ENCODE measurements at places on chromosomes 16 and 17.

DNA sequence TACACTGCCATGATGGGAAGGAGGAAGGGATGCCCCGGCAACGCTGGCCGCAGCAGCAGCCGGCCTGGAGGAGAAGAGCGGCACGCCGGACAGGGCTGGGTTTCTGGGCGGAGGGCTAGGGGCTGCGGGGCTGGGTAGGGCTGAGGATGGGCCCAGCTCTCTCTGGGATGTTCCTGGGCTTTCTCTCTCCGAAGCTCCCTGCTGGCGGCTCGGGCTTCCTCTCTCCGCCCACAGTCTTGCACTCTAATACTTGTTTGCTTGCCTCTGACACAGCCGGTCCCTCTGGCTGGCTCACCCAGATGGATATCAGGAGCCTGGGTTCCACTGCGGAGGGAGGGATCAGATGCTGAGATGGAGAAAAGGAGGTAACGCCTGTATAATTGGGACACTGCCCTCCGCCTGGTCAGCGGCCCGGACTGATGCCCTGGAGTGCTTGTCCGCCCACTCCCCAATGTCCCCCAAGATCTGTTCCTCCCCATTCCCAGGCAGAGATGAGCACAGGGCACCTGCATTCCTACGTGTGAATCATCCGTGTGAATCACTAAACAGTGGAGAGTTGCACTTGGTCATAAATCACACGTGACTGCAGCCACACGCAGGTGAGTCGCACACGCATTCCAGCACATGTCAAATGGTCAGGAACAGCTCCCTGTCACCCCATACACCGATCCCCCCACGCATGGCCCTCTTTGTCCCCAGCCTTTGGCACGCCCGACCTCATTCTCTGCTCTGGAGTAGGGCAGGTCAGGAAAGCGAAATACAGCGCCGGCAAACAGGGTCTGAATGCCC lies at the start of gene ALOXE3:
TSS of gene ALOXE3 (minus strand) at position 535 of the 789 bp plus-strand sequence. CDS start at position 11, 524 bp downstream.
- DNase-seq: peak; percentile 54
- no peaks in the 10 kb centered on the region for H3K36me3 ChIP-seq
- peak within 1 kb of the TSS; percentile 45 for H3K4me3 ChIP-seq
- H3K27ac ChIP-seq: peak within 1 kb of the TSS; percentile 98
- peaks cover 27% of the 10 kb centered on the region for H3K4me1 ChIP-seq
- H3K27me3 ChIP-seq: no peaks in the 10 kb centered on the region

GRCh38 chr17:82076018-82076784 lies 10.6 kb upstream of the DUS1L start:
- no peak for DNase-seq
- no peaks in the 10 kb centered on the region for H3K36me3 ChIP-seq
- no peaks in the 10 kb centered on the region for H3K4me1 ChIP-seq
- H3K27me3 ChIP-seq: no peaks in the 10 kb centered on the region
- H3K4me3 ChIP-seq: no peak overlapping the region
- H3K27ac ChIP-seq: no peak overlapping the region

- DNase-seq: no peak
- H3K36me3 ChIP-seq: no peaks in the 10 kb centered on the region
- H3K4me3 ChIP-seq: no peak overlapping the region
- H3K27me3 ChIP-seq: no peaks in the 10 kb centered on the region
Measured at GRCh38 chr17:73315471-73315870, 3.7 kb upstream of the CDC42EP4 start.

GRCh38 chr17:60277258-60277657 lies 114.7 kb downstream of the USP32 start:
- DNase-seq: no peak
- H3K27me3 ChIP-seq: no peaks in the 10 kb centered on the region
- no peaks in the 10 kb centered on the region for H3K4me1 ChIP-seq
- no peak overlapping the region for H3K4me3 ChIP-seq
- no peak overlapping the region for H3K27ac ChIP-seq

GRCh38 chr17:59643159-59644140 lies 23.8 kb downstream of the CLTC start:
- no peak for DNase-seq
- H3K4me1 ChIP-seq: no peaks in the 10 kb centered on the region
- no peaks in the 10 kb centered on the region for H3K36me3 ChIP-seq
- no peak overlapping the region for H3K27ac ChIP-seq
- H3K4me3 ChIP-seq: no peak overlapping the region
- no peaks in the 10 kb centered on the region for H3K27me3 ChIP-seq

DNA sequence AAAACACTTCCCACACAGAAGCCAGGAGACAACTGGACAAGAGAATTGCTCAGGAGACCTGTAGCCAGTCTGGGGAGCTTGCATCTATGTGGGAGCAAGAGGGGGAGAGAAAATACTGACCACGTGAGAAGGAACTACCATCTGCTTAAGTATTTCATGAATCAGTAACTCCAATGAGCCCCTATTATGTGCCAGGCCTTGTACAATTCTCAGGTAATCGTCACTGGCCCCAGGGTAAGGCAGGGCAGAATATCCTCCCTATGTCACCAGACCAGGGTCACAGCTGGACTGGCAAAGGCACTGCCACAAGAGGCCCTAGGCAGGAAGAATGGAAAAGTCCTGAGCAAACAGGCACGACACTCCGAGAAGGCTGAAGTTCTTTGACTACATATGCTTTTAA lies 25.9 kb downstream of the USP7 start:
- no peaks in the 10 kb centered on the region for H3K36me3 ChIP-seq
- DNase-seq: no peak
- H3K4me3 ChIP-seq: no peak overlapping the region
- no peak overlapping the region for H3K27ac ChIP-seq

DNA sequence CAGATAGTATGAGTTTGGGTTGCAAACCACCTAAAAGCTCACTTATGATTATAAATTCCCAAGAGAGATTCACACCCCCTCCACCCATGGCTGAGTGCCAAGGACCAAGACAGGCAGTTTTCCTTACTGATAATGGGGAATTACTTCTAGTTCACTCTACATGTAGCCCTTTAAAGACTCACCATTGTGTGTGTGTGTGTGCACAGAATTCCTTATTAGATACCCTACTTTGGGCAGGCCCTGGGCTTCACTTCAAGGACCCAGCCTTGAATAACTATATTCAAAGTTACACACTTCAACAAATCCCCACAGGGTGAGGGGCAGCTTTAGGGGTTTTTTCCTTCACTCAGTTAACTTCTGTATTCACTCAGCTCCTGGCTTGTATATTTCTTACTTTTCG lies 143.5 kb downstream of the MYO1D start:
- H3K36me3 ChIP-seq: no peaks in the 10 kb centered on the region
- no peaks in the 10 kb centered on the region for H3K27me3 ChIP-seq
- DNase-seq: no peak

- H3K27me3 ChIP-seq: no peaks in the 10 kb centered on the region
- no peak overlapping the region for H3K4me3 ChIP-seq
- no peaks in the 10 kb centered on the region for H3K4me1 ChIP-seq
- DNase-seq: no peak
- no peaks in the 10 kb centered on the region for H3K36me3 ChIP-seq
Measured at GRCh38 chr17:63032142-63032541, 66.1 kb downstream of the TANC2 start.

- H3K36me3 ChIP-seq: no peaks in the 10 kb centered on the region
- no peak overlapping the region for H3K4me3 ChIP-seq
- no peaks in the 10 kb centered on the region for H3K4me1 ChIP-seq
- peak overlapping the region; percentile 29 for H3K27ac ChIP-seq
- peak; percentile 15 for DNase-seq
Measured at GRCh38 chr17:40522250-40522960, 21.0 kb upstream of the TNS4 start.

DNA sequence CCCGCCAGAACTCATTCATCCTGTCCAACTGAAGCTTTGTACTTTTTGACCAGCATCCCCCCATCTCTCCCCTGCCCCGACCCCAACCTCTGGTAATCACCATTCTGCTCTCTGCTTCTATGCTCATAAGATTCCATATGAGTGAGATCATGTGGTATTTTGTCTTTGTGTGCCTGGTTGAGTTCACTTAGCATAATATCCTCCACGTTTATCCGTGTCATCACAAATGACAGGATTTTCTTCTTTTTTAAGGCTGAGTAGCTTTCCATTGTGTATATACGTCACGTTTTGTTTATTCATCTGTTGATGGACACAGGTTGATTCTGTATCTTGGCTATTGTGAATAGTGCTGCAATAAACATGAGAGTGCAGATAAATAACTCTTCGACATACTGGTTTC lies 278.9 kb downstream of the SNX29 start:
- no peaks in the 10 kb centered on the region for H3K36me3 ChIP-seq
- H3K27ac ChIP-seq: no peak overlapping the region
- no peak for DNase-seq
- H3K27me3 ChIP-seq: no peaks in the 10 kb centered on the region
- no peak overlapping the region for H3K4me3 ChIP-seq

DNA sequence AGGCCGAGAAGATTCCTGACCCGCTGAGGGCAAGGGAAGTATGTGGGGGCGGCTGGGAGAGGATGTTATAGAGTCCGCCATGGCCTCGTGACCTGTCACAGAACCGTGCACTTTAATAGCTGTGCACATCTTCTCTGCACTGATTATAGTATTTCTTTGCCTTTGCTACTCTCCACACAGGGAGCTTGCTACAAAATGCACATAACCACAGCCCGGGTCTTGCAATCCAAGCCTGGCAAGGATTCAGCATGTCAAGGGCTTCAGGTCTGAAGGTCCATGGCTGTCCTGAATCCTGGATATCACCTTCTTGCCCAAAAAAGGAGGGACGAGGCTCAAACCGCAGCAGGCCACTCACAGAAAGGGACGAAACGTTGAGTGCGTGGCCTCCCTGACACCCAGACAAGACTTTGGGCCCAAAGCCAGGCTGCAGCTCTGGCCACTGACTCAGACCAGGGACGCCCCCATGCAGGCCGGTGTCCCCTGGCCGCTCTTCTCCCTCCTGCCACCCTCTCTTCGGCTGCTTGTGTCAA lies 43.7 kb downstream of the USP22 start:
- peaks cover 16% of the 10 kb centered on the region for H3K4me1 ChIP-seq
- peak overlapping the region; percentile 53 for H3K27ac ChIP-seq
- no peaks in the 10 kb centered on the region for H3K27me3 ChIP-seq
- peak; percentile 54 for DNase-seq
- no peaks in the 10 kb centered on the region for H3K36me3 ChIP-seq

DNA sequence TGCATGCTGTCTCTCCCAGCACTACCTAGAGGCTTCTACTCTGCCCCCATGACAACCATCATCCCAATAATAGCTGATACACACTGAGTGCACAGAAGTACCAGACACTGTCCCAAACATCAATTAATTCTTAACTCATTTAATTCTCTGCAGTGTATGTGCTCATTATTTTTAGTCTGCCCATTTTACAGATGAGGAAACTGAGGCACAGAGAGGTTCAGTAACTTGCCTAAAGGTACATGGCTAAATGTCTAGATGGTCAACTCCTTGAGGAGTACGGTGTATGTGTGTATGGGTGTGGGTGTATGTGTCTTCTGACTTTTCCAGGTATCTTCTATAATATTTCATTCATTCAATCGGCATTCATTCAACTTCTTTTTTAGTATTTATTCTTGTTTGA lies 407.9 kb downstream of the SOX9 start:
- H3K27me3 ChIP-seq: no peaks in the 10 kb centered on the region
- no peaks in the 10 kb centered on the region for H3K4me1 ChIP-seq
- H3K36me3 ChIP-seq: no peaks in the 10 kb centered on the region
- H3K4me3 ChIP-seq: no peak overlapping the region

- no peaks in the 10 kb centered on the region for H3K27me3 ChIP-seq
- H3K36me3 ChIP-seq: no peaks in the 10 kb centered on the region
- H3K27ac ChIP-seq: no peak overlapping the region
- H3K4me3 ChIP-seq: no peak overlapping the region
- DNase-seq: no peak
- no peaks in the 10 kb centered on the region for H3K4me1 ChIP-seq
Measured at GRCh38 chr17:67013891-67014290, 30.5 kb upstream of the CACNG1 start.

- no peak overlapping the region for H3K27ac ChIP-seq
- H3K4me1 ChIP-seq: no peaks in the 10 kb centered on the region
- DNase-seq: no peak
- no peak overlapping the region for H3K4me3 ChIP-seq
Measured at GRCh38 chr17:15220785-15221184, 44.3 kb downstream of the PMP22 start.

DNA sequence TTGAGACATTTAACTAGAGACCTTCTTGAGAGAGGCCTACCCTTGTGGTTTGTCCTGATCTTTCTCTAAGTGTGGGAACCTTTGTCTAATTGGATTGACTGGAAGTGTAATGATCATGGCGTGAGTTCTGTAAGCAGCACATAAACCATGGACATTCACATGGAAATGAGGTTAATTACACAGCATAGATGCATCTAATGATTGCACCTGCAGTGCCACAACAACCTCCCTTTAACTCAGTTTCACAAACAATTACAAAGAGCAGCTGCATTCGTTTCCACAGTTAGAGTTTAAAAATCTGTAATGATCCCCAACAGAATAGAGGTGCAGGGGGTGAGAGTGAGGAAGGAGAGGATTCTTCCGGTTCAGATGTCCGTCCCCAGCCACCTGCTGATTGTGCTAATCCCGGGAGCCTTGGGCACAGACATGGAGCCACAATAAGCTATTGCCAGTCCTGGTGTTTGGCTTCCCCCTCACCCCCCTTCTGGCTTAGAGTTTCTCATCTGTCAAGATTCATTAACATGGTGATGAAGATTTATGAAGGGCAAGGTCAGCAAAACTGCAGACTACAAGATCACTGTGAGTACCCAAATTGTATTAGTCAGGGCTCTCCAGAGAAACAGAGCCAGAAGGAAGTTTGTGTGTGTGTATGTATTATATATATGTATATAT lies 659.2 kb upstream of the SOX9 start:
- H3K27ac ChIP-seq: no peak overlapping the region
- DNase-seq: no peak
- H3K4me3 ChIP-seq: no peak overlapping the region
- H3K27me3 ChIP-seq: no peaks in the 10 kb centered on the region

GRCh38 chr16:46901709-46902108 lies 17.5 kb downstream of the GPT2 start:
- H3K4me3 ChIP-seq: no peak overlapping the region
- H3K27me3 ChIP-seq: no peaks in the 10 kb centered on the region
- no peaks in the 10 kb centered on the region for H3K36me3 ChIP-seq
- no peaks in the 10 kb centered on the region for H3K4me1 ChIP-seq

DNA sequence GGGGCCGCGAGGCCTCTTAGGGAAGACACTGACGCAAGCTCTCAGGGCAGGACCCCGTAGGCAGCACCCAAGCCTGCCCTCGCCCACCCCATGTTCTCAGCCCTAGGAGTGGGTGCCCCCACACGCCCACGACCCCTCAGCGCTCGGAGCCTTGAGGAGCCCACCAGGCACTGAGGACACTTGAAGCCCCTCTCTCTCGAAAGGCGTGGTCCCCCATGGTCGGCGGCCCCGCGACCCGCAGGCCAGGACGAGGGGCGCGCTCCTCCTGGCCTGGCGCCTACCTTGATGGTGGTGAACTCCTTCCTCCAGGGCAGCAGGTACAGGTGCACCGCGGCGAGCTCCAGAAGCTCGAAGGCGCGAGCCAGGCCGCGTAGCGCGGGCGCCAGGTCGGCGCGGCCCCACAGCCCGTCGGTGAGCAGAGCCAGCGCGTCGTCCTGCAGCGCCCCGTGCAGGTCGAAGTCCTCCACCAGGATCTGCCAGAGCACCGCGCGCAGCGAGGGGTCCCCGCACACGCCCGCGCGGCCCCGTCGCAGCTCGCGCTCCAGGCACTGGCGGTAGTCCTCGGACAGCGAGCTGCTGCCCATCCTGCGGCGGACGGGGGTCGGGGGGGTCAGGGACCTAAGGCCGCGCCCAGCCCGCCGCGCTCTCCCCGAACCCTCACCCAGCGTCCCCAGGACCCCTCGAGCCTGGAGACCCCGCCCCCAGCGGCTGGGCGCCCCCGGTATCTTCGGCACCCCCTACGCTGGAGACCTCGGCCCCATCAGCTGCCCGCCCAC lies 668 bp downstream of the SPATA2L start:
- no peaks in the 10 kb centered on the region for H3K36me3 ChIP-seq
- peak; percentile 48 for DNase-seq
- peak overlapping the region; percentile 83 for H3K27ac ChIP-seq
- peak overlapping the region; percentile 77 for H3K4me3 ChIP-seq
- no peaks in the 10 kb centered on the region for H3K27me3 ChIP-seq
